ENCODE measurements at places on chromosomes 12 and 14.
A peak's percentile ranks its signal among the peaks of the same experiment; 100 is the strongest.

GRCh38 chr14:77260199-77260598 is 10.8 kb downstream of the NGB start:
- DNase-seq: no peak

GRCh38 chr14:49405291-49405690 is 180.9 kb downstream of the RPS29 start:
- DNase-seq: no peak

DNA sequence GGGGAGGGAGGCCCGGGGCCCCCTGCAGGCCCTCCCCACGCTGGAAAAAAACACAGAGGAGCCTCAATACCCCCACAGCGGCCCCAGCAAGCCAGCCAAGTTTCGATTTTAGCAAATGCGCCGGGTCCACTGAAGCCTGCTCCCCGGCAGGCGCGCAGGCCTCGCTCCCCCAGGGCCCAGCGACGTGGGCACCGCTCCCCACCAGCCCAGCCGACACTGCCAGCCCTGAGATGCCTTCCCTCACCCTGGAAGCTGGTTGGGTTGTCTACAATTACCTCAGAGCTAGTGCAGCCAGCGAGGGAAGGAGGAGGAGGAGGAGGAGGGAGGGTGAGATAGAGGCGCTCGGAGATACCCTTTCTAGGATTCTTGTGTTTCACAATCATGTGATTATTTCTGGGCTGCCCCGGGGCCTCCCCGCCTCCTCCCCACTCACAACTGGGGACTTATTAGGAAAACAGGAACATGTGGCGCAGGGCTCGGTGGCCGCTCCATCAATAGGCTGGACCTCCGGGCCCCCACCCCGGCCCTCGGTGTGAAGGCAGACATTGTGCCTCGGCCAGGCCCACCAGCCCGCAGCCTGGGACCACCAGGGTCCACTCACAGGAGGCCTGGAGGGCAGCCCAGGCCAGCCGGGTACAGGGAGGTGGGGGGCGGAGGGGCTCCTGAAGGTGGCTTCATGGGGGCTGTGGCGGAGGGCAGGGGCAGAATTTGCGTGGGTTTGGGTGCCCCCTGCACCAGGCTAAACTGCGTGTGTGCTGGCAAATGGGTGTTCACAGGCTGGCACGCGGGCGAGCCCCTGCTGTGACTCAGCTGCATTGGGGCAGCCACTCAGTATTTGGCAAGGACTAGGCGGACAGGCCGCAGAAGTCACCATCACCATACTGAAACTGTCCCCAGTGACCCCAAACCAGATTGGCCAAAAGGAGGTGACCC is 109.9 kb downstream of the NCOR2 start:
- DNase-seq: peak; percentile 37

DNA sequence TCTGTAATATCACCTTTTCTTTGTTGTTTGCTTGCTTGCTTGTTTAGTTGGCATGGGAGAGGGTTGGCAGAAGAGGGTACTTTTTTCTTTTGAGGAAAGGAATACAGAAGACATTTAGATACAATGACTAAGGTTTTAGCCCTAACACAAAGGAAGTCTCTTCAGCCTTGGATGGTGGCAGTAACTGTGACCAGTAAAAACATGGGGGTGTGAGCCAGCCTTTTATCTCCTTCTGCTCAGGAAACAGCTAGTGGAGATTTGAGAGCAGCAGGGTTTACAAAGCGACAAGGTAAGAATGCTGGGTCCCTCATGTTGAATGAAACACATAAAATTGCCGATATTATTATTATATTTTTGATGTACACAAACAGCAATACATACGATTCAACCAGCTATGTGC is 40.4 kb downstream of the SLC8A3 start:
- DNase-seq: no peak

GRCh38 chr14:105841022-105842009 is 314.9 kb downstream of the TMEM121 start:
- DNase-seq: no peak

DNA sequence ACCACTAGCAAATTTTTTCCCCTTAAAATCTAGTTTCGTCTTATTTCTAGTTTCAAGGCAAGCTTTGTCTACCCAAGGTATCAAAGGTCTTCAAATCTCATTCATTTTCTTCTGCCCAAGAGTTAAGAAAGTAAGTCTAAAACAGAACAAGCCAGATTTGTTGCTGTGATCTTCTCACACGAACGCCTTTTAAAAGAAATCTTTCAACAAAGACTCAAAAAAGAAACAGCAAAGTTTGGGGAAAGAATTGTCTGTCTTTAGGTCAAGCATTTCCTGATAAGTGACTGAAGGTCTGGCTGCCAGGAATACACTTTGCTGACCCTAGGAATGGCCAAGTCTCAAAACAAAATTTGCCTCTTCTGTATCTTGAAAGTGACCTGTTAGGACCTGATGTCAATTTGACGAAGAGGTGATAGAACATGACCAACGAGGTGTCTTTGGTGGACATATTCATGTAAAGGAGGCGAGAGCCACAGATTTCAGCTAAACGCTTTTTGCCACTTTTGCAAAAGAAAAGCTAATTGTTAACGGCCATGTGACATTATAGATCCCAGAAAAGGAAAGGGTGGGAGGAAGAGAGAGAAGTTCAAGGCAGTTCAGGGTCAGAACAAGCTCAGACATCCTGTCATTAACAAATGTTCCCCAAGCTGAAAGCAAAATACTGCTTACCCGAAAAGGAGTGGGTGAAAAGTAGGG is 1.7 kb downstream of the CDK17 start:
- no peak for DNase-seq

GRCh38 chr12:108495054-108495453 is 20.0 kb upstream of the FICD start:
- DNase-seq: no peak

DNA sequence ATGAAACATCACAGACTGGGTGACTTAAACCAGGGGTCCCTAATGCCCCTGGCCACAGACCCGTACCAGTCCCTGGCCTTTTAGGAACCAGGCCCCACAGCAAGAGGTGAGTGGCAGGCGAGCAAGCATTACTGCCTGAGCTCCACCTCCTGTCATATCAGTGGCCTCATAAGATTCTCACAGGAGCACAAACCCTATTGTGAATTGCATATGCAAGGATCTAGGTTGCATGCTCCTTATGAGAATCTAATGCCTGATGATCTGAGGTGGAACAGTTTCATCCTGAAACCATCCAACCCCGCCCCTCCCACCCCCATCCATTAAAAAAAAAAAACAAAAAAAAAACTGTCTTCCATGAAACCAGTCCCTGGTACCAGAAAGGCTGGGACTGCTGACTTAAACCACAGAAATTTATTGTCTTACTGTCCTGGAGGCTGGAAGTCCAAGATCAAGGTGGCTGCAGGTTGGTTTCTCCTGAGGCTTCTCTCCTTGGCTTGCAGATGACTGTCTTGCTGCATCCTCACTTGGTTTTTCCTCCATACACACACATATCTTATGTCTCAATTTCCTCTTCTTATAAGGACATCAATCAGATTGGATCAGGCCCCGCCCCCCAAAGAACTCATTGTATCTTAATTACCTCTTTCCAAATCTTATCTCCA is 235.9 kb downstream of the CHST11 start:
- no peak for DNase-seq

GRCh38 chr14:102537981-102538601 is 28.5 kb upstream of the ANKRD9 start:
- DNase-seq: no peak

DNA sequence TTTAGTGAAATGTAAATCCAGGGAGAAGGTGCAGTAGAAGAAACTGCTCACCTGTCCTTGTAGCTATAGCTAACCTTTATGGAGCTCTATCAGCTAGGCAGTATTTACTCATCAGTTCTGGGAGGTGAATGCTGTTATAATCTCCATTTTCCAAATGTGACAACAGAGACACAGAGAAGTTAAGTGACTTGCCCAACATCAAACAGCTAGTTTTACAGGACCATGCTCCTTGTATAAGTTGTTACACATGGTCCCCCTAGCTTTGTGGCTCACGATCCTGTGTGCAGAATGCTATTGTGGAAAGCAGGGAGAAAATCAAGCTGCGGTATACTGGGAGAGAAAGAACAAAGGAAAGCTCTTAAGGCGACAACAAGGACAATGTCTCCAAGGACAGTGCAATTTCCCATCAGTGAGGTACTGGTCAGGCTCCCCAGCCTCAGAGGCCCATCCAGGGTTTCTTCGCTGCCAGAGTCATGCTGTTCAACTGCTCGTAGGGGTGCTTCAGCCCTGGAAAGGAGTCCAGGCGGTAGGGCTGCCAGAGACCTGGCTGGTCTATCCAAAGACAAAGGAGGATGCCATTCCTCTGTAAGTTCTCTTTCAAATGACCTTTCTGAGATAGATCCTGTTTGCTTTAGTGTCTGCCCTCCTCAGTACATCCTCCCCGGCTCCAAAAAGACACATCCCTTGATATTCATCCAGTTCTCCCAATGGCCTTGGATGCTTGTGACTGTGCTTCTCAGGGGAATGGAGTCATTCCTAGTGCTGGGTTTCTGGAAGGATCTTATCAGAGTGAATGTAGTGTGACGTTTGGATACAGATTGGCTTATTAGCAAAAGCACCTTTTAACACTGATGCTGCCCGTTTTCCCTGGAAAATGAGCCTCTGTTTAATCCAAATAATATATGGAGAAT is 95.5 kb downstream of the ARF6 start:
- DNase-seq: no peak

DNA sequence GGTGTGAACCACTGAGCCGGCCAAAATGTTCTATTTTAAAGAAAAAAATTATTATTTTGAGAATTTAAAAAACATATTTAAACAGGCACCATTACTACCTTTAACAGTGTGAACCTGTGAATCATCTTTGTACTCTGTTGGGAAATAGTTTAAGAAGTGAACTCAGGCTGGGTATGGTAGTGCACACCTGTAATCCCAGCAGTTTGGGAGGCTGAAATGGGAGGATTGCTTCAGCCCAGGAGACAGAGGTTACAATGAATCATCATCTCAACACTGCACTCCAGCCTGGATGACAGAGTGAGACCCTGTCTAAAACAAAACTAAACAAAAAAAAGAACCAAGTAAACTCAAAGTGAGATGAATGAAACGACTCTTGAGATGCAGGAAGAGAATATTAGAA is 3.1 kb upstream of the WDR89 start:
- no peak for DNase-seq

GRCh38 chr12:108530161-108530560 is 15.1 kb downstream of the FICD start:
- no peak for DNase-seq

DNA sequence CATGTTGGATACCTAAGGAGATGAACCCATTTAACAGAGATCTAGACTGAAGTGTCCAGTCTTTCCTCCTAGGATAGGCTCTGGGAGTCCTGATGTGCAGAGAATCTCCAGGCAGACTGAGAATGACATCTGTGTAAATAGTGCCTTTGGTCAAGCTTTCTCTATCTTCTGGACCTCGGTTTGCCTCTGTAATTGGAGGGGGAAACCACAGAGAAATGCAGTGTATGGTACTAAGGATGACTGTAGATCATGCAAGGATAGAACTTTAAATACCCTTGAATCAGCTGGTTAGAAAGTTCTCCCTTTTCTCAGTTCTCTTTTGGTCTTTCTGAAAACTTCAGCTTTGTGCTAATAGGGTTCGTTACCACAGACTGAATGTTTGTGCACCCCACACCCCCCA is 112.2 kb downstream of the PTPN11 start:
- no peak for DNase-seq

GRCh38 chr12:53749986-53750811 is 1.6 kb downstream of the CISTR start:
- no peak for DNase-seq

DNA sequence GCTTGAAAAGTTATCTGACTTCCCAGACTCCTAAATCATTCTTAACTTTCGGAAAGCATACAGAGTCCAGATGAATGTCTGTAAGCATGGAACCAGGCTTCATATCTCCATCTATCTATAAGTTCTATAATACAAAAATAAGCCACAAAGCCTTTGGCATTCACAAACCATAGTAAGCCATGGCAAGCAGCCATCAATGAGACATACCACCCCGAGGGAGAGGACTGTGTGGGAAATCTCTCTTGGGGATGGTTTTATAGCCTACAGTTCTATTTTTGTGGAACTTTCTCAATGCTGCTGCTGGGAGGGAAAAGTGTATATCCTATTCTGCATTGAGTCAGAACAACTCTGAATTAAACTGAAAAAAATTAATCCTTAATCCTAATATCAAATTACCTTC is 20.4 kb downstream of the EGLN3 start:
- no peak for DNase-seq

DNA sequence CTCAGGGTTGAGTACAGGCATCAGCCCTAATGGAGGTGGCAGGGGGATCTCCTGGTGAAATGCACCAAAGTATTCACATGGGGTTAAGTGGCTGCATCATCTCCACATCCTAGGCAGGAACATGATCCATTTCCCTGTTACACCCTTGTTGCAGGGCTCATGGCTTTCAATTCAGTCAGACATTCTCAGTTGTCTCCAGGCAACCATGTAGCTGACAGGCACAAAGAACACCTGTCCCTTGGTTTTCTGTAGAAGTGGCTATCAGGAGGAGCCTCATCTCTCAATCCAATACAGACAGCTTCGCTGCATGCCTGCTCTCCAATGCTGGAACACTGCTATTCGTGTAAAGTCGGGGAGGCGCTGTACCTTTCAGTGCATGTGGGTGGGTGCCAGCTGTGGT is 299.0 kb upstream of the FOXG1 start:
- no peak for DNase-seq

DNA sequence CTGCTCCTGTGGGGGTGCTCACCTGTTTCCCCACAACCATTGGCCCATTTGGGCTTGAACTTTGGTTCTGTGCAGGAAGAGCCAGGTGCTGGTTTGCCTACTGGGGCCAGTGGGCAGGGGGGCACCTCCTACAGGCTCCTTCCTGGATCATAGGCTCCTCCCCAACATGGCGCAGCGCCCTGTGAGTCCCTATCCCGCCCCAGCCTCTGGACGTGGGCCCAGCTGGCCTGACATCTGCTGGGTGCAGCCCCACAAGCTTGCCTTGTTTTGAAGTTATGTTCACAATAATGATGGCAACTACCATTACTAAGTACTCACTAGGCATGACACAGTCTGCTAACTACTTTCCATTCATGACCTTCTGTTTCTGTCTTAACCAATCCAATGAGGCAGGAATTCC is 147.8 kb downstream of the RBM19 start:
- no peak for DNase-seq

DNA sequence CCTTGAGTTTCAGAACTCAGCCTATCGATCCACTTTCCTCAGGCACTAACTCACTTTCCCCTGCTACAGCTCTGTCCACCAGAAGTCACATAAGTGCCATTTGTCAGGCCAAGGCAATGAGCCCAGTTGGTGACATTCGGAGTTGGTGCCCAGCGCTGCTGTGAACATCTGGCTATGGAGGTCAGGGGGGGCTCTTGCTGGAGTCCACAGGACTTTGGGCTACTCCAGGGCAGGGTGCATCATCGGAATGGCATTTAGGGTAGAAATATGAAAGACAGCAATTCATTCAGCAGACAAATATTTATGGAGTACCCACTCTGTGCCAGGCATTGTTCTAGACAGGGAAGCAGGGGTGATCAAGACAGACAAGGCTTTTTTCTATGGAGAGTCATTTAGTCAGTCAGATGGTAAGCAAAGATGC is 1.5 kb upstream of the PPP1CC start:
- DNase-seq: no peak

- DNase-seq: no peak
Observed at GRCh38 chr12:2618291-2618995, 176.3 kb upstream of the FKBP4 start.
